HCT116 (cell line): ENCODE measurements at places on chromosomes 7 and 10.

GRCh38 chr10:11414314-11415038, 197.0 kb downstream of the USP6NL start:
- DNase-seq, result no peak

GRCh38 chr10:108629834-108630233, 1293.5 kb downstream of the XPNPEP1 start:
- DNase-seq, result no peak

GRCh38 chr10:690372-691161, 1.1 kb upstream of the DIP2C start:
- DNase-seq, result no peak

GRCh38 chr7:34168013-34168412, 262.7 kb downstream of the BMPER start:
- no peak for DNase-seq

DNA sequence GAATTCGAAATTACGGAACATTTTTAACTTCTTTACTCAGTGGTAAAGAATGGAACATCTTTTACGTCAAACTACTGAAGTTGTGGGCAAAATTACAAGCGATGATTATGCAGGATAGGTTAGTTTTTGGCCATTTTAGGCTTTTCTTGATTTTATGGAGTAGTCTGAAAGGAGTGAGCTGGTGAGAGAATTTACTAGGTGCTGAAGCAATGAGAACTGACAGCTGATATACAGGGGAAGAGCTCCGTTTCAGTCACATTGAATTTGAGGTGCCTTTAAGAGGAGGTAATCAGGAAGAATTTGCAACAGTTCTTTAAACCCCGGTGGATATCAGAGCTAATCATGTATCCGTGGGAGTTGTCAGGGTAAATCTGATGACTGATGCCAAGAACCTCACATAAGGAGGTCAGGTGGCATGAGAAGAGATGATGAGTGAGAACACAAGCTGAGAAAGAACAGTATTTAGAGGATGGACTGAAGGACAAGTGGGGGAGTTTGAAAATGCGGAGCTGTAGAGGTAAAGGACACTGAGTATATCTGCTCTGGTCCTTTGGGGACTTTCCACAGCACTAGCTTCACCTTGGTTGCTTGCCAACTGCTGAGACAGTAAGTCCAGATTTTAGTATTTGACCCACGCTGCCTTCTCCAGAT, 104.3 kb downstream of the AHR start:
- no peak for DNase-seq

GRCh38 chr10:31808258-31809218, 120.1 kb downstream of the ARHGAP12 start:
- DNase-seq, result peak; percentile 6

GRCh38 chr10:83816942-83817341, 322.4 kb upstream of the GHITM start:
- no peak for DNase-seq

DNA sequence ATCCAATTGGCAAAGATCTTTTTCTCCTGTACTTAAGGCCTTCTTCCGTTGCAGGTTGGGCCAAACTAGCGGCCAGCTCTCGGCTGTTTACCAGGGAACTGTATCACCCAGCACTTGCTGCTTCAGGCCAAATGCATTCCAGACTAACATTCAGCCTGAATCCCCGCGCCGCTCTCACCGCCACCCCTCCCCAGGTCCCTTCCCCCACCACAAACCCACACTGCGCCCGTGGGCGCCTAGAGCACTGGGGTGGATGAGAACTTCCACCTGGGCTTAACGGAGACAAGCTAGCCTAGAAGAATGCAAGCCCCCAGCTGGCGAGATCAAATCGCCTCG, 676 bp downstream of the TCAF1 start:
- no peak for DNase-seq
